ENCODE measurements at places on chromosomes 5 and 9. TPM values are rescaled to one million over a fixed set of nuclear protein-coding genes. Genes with fewer than 3 reads are reported as not detected.
A peak's percentile ranks its signal among the peaks of the same experiment; 100 is the strongest.

OGN gene
- 720 TPM for polyA plus RNA-seq

TEK gene
- 15.1 TPM for polyA plus RNA-seq

ZNF454 gene
- 2.9 TPM for polyA plus RNA-seq

AGXT2 gene
- polyA plus RNA-seq: not detected

C7 gene
- 3.7 TPM for polyA plus RNA-seq

TAF11L10 gene
- polyA plus RNA-seq: not detected

ANKS6 gene
- polyA plus RNA-seq: 11.3 TPM

PCDHB8 gene
- 0.93 TPM for polyA plus RNA-seq

PGM5 gene
- polyA plus RNA-seq: 50.7 TPM

GRCh38 chr9:89793551-89793950 lies 188.7 kb downstream of the GADD45G start:
- DNase-seq: no peak

DNA sequence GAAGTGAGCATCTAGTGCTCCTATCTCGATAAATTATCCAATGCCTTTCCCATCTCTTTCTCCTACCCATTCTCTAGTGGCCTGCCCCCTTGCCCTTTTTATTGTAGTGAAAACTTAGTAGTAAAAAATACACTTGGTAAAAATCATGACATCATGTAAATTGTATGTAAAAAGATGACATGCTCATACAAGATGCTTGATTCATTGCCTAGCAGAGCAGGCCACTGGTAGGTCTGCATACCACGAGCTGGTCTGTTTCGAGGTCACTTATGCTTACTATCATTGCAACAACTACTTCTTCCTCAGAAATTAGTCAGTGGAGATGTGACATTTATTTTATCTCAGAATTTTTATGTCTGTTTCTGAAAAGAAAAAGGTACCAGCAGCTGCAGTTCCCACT lies 177.3 kb downstream of the C9orf152 start:
- DNase-seq: no peak

DNA sequence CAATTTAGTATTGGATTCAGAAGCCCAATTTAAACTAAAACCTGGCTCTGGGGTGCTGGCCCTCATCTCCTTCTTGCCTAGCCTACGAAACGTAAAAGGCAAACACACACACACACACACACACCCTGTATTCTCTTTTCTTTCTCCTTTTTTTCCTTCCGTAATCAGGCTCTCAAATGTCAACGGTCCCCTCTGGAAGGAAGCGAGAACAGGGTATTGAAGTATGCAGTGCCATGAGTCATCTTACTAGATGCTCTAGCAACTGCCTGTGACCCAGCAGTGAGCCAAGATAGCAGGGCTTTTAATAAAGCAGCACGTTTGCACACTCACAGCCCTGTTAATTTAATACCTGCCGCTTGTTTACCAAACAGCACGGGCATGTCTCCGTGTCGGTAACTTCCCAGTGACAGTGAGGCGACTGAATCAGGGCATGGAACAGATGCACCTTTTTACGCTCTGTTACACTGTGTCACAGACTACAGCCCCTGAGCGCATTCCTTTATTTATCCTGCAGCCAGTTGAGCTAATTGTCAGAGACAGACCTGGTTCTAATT lies 243.8 kb downstream of the BNC2 start:
- DNase-seq: no peak

GRCh38 chr5:80090884-80091166 lies 55.7 kb downstream of the THBS4 start:
- no peak for DNase-seq

GRCh38 chr9:18245911-18246310 lies 228.0 kb upstream of the ADAMTSL1 start:
- DNase-seq: no peak

DNA sequence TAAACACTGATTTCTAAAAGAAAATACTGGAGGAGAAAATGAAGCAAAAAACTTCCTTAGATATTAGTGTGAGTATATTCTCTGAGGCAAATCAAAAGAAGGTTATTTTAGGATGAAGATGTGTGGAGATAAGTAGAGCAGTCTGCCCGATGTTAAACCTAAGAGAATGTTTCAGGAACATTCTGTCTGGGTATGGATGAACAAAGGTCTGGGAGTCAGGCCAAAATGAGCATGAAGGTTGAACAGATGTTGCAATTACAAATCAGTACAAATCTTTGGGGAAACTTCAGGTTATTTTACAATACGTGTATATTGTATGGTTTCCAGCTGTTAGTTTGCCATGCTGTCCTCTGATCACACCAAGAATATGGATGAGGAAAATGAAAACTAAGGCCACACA lies 14.4 kb upstream of the CEP78 start:
- no peak for DNase-seq

GRCh38 chr5:141338538-141339306 lies at the start of gene PCDHGA2:
Gene PCDHGA2, plus strand, starts transcription at chr5:141338760.
- peak; percentile 30 for DNase-seq

DNA sequence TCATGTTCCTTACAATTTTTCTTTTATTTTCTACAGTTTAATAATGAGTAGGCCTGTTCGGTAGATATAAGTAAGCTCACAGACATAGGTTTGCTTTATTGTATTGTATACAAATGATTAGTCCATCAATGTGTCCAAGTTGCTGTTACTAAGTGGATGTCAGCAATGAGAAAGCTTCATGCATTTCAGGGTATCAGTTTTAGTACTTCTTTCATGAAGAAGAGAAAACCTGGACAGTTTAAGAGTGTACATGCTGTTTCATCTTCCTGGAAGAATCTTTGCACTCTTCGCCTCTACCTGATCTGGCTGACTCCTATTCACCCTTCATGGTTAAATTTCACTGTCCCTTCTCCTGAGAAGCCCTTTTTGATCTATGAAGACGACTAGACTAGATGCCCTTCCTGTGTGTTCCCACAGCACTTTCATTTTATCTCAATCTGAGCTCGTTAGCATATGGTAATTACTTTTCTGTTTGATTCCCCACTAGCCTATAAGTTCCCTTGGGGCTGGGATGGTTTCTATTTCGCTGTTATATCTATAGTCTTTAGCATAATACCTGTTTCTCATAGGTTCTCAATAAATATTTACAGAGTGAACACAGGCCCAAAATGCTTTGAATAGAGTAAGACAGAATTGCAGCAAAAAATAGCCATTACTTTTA lies 70.7 kb downstream of the CETN3 start:
- DNase-seq: no peak

- DNase-seq: no peak
Observed at GRCh38 chr9:30977965-30978364, 1406.5 kb upstream of the ACO1 start.

DNA sequence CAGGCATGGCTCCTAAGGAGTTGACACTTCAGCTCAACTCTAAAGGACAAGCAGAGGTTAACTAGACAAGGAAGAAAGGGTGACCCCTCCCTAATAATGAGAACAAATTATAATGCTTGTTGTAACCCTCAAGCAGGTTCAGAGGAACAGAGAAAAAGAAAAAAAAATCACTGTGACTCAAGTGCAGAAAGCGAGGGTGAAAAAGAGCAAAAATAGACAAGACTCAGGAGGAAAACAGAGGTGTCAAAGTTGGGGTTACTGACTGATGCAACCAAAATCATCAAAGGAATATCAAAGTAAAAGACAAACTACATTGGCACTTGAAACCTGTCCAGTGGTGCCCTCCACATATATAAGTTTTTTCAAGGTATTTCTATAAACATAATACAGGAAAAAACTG lies 28.4 kb downstream of the FBXW11 start:
- DNase-seq: no peak

DNA sequence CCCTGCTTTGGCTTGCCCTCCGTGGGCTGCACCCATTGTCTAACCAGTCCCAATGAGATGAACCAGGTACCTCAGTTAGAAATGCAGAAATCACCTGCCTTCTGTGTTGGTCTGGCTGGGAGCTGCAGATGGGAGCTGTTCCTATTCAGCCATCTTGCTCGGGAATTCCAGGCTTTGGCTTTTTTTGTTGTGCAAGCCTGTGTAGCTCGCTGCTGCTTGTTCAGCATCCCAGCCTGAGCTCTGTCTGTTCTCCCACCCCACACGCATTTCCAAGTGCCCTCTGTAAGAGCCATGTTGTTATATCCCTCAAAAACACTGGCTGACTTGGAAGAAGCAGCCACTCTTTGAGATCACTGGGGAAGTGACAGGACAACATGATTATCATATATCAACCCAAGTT lies 101.6 kb upstream of the DPYSL3 start:
- DNase-seq: no peak

- no peak for DNase-seq
Observed at GRCh38 chr9:101737705-101738565, 512 bp downstream of the GRIN3A start.

DNA sequence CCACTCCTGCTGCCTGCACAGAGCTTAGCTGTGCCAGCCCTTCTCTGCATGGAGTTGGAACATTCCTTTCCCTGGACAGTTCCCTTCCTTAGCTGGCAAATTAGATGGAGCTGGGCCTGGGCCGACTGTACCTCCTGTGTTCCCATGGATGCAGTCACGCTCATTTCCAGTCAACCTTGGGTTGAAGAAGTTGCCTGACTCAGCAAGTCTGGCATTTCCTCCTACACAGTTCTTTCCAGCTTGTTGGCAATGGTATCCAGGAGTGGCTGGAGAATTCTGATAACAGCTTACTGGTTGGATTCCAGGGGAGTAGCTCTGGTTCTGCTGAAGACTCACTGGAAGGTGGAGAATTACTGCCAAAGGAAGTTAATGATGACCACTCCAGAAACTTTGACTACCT lies 9.2 kb upstream of the TAF1L start:
- DNase-seq: no peak
